Transverse colon (tissue), 4 donors: ENCODE measurements at places on chromosomes 1 and 21. TPM values are rescaled to one million over a fixed set of nuclear protein-coding genes. Genes with fewer than 3 reads are reported as not detected.

- no peaks in the 10 kb centered on the region for H3K27me3 ChIP-seq
- no peaks in the 10 kb centered on the region for H3K36me3 ChIP-seq
- no peak for DNase-seq
- no peaks in the 10 kb centered on the region for H3K4me1 ChIP-seq
- H3K27ac ChIP-seq: no peak overlapping the region
- no peak overlapping the region for H3K4me3 ChIP-seq
These were observed 4.5 kb upstream of the EXTL1 start for GRCh38 chr1:26016953-26017545.

Gene ETV3L
- total RNA-seq: not detected

GRCh38 chr1:21495225-21495820 is 13.9 kb upstream of the ALPL start:
- peaks cover 11% of the 10 kb centered on the region for H3K27me3 ChIP-seq
- H3K36me3 ChIP-seq: no peaks in the 10 kb centered on the region
- H3K27ac ChIP-seq: no peak overlapping the region
- DNase-seq: no peak

GRCh38 chr21:42417533-42417932 is 13.8 kb downstream of the UBASH3A start:
- H3K36me3 ChIP-seq: no peaks in the 10 kb centered on the region
- no peak overlapping the region for H3K4me3 ChIP-seq
- peaks cover 4% of the 10 kb centered on the region for H3K27me3 ChIP-seq
- DNase-seq: no peak

DNA sequence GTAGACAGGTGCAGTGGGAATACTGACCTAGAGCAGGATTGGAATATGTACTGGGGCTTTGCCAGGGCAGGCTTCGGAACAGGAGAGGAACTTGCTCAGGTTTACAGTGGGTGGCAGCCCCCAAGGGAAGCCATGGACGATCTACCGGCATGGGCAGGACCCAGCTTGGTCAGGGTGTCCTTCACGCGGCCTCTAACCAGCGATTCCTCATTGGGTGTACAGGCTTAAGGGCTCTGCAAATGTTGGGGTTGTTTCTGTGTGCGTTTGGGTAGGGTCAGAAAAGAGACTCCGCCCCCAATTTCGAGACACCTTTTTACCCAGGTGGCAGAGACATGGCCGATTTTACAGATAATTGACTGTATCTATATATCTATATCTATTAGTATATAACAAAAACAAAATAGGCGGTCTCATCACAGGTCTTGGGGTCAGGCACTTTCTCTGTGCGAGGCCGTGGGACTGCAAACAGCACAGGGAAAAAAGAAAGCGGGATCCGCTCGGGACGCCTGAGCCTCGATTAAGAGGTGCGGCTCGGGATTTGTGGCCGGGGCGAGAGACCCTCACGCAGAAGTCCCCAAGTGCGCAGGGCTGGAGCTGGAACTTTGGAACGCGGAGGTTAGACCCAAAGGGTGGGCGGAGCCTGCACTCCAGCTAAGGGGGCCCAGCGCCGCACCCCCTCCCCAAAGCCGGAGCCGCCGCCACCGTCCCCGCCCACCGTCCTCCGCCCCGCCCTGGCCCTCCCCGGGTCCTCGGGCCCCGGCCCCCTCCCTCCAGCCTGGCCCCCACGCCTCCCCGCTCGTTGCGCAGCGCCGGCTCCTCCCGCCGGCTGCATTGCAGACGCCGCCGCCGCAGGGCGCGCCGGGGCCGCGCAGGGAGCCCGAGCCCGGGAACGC is 67.5 kb upstream of the VAMP3 start:
- no peak for DNase-seq
- peaks cover 34% of the 10 kb centered on the region for H3K27me3 ChIP-seq
- no peaks in the 10 kb centered on the region for H3K36me3 ChIP-seq
- no peak overlapping the region for H3K27ac ChIP-seq

- no peaks in the 10 kb centered on the region for H3K4me1 ChIP-seq
- no peak overlapping the region for H3K4me3 ChIP-seq
- no peaks in the 10 kb centered on the region for H3K36me3 ChIP-seq
- H3K27me3 ChIP-seq: no peaks in the 10 kb centered on the region
These were observed 13.8 kb downstream of the OLFML3 start for GRCh38 chr1:113993072-113993471.

DNA sequence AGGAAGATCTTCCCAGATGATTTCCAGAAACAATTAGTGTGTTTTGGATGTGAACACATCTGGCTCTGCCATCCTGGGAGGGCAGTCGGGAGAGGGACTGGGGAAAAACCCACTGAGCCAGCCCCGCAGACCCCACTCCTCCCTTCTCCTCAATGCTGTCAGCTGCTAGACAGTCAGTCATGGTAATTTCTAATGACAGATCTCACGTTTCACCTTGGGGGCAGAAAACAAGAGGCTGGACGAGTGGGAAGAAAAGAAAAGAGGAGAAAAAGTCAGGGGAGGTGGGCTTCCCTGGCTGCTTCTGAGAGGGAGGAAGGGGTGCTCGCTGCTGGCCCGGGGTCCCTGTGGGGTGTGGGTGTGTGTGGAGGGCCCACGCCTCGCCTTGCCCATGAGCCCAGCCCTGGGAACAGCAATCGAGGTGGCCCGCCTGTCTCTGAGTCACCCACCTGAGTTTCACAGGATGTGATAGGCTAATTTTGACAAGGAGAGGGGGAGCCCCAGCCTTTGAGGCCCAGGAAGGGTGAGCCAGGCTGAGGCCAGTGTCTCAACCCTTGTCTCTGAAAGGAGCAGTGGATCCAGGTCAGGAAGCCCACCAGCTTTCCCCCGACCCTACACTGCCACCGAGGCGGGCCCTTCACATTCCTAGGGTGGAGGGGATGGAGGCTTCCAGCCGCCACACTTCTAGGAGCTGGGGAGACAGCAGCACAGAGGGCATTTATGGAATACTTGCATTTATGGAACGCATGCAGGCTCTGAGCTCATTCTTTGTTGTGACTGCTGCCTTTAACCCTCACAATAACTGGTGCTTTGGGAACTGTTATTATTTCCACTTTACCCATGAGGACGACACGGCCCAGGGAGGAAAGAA is 49.1 kb upstream of the IFNLR1 start:
- H3K36me3 ChIP-seq: no peaks in the 10 kb centered on the region
- no peaks in the 10 kb centered on the region for H3K4me1 ChIP-seq
- H3K4me3 ChIP-seq: no peak overlapping the region
- H3K27ac ChIP-seq: no peak overlapping the region
- no peaks in the 10 kb centered on the region for H3K27me3 ChIP-seq
- DNase-seq: no peak

Gene OR14K1
- total RNA-seq: not detected

Gene OR2T33
- not detected for total RNA-seq

DNA sequence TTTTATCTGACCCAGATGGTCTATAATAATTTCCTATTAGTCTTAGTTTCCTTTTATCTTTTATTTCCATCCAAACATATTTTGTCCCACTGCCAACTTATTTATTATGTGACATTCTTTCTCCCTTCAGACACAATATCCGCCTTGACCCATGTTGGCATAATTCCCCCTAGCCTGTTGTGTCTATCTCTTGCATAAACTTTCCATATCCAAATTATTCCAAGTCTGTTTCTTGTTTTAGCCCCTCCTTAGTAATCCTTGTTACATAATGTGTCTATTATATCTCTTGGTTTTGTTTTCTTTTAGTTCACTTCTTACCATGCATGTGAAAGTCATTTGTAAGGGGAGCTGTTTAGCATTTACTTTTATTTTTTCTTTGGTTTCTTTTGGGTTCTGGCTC is 81.6 kb upstream of the CACHD1 start:
- no peaks in the 10 kb centered on the region for H3K36me3 ChIP-seq
- DNase-seq: no peak
- H3K4me1 ChIP-seq: no peaks in the 10 kb centered on the region
- H3K4me3 ChIP-seq: no peak overlapping the region

Gene ZBTB37
- total RNA-seq: 8.1 TPM

Gene S100A14
- 134 TPM for total RNA-seq

GRCh38 chr1:45960930-45961715 is 157.7 kb downstream of the MAST2 start:
- no peak overlapping the region for H3K4me3 ChIP-seq
- H3K27ac ChIP-seq: no peak overlapping the region
- H3K36me3 ChIP-seq: no peaks in the 10 kb centered on the region
- no peak for DNase-seq

Gene LMX1A
- total RNA-seq: 0.41 TPM

Gene FCGR3A
- 0.75 TPM for total RNA-seq

DNA sequence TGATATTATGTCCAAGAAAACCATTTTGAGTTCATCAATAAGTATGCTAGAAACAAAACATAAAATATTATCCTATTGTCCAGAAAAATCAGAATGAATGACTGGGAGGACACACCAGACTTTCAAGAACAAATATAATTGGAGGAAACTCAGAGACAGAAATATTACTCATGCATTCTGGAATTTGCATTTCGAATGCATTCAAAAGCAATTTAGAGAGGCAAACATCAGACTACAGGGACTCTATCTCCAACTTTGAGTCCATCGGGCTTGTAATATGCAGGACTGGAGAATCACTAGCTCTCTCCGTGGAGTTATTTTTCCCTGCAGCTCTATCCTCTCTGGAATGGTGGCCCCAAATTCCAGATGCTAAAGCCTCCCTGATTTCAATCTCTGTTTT is 161.8 kb downstream of the CDC42BPA start:
- H3K27me3 ChIP-seq: no peaks in the 10 kb centered on the region
- H3K27ac ChIP-seq: no peak overlapping the region
- peaks cover 3% of the 10 kb centered on the region for H3K4me1 ChIP-seq
- H3K4me3 ChIP-seq: no peak overlapping the region
- no peaks in the 10 kb centered on the region for H3K36me3 ChIP-seq
- no peak for DNase-seq

DNA sequence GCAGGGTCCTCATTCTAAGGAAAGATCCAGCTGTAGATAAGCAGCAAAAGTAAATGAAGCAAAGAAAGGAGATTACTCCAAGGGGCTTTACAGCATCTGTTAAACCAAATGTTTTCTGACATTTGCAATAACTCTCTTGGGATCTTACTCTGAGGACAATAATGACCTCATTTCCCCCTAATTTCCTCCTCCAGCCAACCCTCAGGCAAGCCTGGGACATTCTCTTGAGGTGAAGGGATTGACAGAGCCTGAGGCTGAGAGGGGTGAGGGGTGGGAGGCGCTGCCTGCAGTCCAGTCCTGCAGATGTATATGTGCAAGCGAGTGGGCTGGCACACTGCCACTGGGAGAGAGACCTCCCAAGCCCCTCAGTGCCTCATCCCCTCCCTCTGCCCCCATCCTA is 40.5 kb upstream of the NEK2 start:
- H3K27me3 ChIP-seq: no peaks in the 10 kb centered on the region
- H3K4me3 ChIP-seq: no peak overlapping the region
- H3K4me1 ChIP-seq: no peaks in the 10 kb centered on the region
- no peak overlapping the region for H3K27ac ChIP-seq
- DNase-seq: no peak

- no peak overlapping the region for H3K4me3 ChIP-seq
- no peak overlapping the region for H3K27ac ChIP-seq
- no peak for DNase-seq
- H3K4me1 ChIP-seq: no peaks in the 10 kb centered on the region
- H3K36me3 ChIP-seq: no peaks in the 10 kb centered on the region
These were observed 241.6 kb downstream of the SMYD3 start for GRCh38 chr1:246265481-246265880.

Gene OLFML3
- 21.8 TPM for total RNA-seq

GRCh38 chr21:42735061-42735460 is 81.6 kb downstream of the PDE9A start:
- H3K4me3 ChIP-seq: no peak overlapping the region
- H3K36me3 ChIP-seq: no peaks in the 10 kb centered on the region
- peak overlapping the region; percentile 88 for H3K27ac ChIP-seq
- H3K27me3 ChIP-seq: no peaks in the 10 kb centered on the region
- peak; percentile 17 for DNase-seq

DNA sequence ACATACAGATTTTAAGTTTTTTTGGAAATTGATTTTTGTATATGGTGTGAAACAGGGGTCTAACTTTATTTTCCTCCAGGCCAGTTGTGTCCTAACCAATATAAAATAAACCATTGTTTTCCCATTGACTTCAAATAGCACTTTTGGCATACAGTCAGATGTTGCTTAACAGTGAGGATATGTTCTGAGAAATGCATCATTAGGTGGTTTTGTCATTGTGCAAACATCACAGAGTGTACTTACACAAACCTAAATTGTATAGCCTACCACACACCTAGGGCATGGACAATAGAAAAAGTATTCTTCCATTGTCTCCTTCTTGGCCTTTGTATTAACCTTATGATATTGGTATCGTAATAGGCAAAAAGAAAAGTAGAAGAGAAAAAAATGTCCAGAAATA is 37.4 kb upstream of the DISP1 start:
- H3K27me3 ChIP-seq: peaks cover 3% of the 10 kb centered on the region
- H3K27ac ChIP-seq: no peak overlapping the region
- no peak for DNase-seq
- no peaks in the 10 kb centered on the region for H3K36me3 ChIP-seq
- no peak overlapping the region for H3K4me3 ChIP-seq

Gene CDC20
- 2.9 TPM for total RNA-seq
